ENCODE measurements at places on chromosomes 7 and 10.

DNA sequence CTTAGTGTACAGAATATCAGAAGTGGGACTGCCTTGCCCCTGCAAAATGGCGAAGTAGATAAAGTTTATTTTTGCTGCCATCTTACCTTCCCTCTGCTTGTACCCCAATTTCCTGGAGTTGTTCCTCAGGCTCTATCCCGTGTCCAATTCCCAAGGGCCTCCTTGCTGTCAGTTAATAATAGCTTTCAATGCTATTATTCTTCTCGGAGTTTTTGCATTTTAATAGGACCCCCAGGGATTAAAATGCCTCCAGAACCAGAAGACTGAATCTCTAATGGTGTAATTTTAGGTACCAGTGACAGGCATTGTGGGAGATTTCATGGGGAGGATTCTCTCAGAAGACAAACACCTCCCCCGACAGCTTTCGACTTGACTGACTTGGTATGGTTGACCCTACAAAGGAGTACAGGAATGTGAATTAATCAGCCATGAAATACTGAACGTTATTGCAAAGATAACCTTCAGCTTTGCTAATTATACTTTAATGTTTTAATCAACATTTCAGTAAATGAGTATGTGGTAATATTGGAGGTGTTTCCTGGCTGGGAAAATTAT is 75.2 kb downstream of the ZNF22 start:
- no peak for DNase-seq

- DNase-seq: peak; percentile 59
Observed at GRCh38 chr7:146115851-146116520, 615 bp upstream of the CNTNAP2 start.

DNA sequence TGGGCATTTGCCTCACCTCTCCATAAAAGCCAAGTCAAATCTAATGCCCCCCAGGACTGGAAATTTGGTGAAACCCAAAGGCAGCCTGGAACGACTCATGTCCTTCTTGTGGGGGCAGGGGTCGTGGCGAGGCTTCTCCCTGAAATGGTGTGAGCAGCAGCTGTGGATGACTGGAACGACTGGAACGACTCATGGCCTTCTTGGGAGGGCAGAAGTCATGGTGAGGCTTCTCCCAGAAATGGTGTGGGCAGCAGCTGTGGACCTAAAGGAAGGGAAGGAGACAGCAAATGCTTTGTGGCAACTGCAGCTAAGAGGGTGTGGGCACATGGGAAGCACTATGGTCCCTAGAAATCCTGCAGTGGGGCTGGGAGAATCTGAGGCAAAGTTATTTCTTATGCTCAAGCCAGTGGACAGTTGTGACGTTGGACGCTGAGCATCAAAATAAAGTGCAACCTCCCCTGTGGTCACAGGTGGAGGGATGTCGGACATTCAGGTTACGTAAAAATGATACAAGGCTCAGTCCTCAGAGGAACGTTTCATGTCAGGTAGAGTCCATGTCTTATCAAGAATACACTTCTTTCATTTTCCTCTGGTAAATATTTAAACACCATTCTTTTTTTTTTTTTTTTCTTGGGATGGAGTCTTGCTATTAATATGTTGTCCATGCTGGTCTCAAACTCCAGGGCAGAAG is 107.0 kb upstream of the KIF5B start:
- no peak for DNase-seq

- no peak for DNase-seq
Observed at GRCh38 chr10:546971-547590, 142.4 kb downstream of the DIP2C start.

- DNase-seq: no peak
Observed at GRCh38 chr10:97711640-97712572, 1.6 kb upstream of the MARVELD1 start.

- DNase-seq: no peak
Observed at GRCh38 chr10:58546722-58547445, 34.2 kb downstream of the BICC1 start.

GRCh38 chr7:41568135-41568534 is 134.8 kb downstream of the INHBA start:
- no peak for DNase-seq

DNA sequence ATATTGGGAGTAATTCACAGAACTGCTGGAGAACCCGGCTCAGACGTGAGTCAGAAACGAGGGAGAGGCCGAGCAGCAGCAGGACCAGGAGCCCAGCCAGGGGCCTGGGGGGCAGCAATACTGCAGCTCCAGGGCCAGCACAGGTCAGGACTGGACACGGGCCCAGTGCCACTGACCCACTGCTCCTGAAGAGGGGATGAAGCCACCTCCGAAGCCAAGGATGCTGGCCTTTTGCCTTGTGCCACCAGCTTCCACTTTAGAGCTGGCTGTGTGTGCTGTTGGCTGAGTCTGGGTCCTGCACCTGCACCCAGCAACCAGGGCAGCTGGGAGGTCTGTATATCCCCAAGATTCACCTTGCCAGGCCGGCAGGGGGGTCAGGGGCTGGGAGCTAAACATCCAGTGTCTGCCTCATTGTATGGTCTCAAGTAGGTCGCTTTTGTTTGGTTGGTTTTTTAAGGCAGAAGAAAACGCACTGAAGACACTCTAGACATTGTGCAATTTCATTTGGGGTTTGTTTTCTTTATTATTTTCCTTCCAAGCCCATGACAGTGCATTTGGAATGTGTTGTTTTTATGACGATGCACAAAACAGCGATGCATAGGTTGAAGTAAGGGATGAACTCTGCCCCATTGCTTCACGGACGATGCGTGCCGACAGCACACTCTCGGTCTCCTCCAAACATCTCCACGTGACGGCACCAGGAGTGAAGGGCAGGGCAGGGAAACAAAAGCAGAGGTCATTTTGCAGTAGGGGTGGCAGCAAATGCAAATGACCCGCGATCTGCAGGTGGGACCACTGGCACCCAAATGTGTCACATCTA is 27.7 kb upstream of the INSIG1 start:
- no peak for DNase-seq

GRCh38 chr7:38842746-38843145 is 66.2 kb downstream of the VPS41 start:
- DNase-seq: no peak

GRCh38 chr10:15781381-15781960 is 61.7 kb upstream of the ITGA8 start:
- DNase-seq: no peak

DNA sequence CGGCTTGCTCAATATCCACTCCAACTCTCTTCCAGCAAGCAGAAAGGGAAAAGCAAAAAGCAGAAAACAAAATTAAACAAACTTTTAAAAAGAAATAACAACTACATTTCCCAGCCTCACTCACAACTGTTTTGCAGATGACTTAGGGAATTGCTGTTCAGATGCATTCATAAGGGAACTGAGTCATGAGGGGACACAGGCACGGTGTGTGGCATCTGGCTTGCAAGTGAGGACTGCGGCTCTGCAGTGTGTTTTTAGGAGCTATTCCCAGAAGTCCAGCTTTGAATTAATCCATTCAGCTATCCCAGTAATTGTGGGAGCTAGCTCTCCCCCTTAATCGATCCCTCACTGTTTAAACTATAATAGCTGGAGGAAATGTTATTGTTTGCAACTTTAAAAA is 30.3 kb downstream of the PTN start:
- DNase-seq: no peak

DNA sequence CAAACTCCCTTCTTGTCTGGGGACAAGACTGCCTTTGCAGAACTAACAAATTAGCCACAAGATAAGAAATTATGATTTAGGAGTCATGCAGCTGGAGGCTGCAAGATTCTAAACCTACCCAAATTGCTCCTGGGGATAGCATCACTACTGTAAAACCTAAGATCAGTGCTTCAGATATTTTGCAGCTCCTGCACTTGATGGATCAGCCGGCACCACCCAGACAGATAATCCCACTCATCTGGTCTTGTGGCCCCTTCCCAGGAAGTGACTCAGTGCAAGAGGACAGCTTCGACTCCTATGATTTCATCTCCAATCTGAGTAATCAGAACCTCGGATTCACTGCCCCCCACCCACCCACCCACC is 181.9 kb downstream of the AKR1D1 start:
- DNase-seq: no peak

DNA sequence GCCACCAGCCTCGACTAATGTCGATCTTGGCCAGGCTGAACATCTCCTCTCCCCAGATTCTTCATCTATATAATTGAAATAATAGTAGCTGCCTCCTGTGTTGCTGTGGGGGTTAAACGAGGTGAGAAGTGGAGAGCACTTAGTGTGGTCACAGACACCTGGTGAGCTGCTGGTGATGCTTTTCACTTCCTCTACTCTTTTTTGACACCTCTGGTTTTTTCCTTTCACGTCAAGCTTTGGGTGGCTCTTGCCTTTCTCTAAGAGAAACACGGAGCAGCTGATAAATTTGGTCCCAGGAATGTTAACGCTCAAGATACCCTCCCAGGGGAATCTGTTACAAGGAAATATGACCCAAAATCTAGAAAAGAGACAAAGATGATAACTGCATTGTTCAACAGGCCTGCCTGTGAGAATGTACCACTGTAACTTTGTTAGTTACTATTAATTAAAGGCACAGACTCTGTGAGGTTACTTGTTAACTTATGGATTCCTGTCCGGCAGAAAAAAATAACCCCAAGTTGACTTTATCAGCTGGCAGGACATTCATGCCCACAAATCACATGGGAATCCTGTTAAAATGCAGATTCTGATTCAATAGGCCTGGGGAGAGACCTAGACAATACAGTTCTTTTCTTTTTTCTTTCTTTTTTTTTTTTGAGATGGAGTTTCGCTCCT is 9.5 kb upstream of the NPFFR1 start:
- no peak for DNase-seq
